H9 (cell line): ENCODE measurements at places on chromosomes 4 and X. TPM values are rescaled to one million over a fixed set of nuclear protein-coding genes. Genes with fewer than 3 reads are reported as not detected.

- no peak for DNase-seq
These were observed 75.6 kb upstream of the RXFP1 start for GRCh38 chr4:158446106-158446505.

DNA sequence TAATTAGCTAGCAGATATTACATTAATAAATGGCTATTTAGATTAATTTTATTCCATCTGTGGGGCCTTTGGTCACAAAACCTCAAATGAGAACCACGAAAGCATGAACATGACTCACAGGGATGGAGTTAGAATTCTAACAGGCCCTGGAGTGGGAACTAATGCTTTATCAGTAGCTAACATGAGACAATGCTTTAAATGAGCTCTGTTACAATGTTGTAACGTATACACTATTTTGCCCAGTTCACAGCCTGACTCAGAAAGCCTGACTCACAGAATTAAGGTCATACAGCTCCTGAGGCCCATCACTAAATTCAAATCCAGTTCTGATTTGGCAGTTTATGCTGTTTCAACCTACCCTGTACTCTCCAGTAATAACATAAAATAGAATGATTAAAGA lies 23.2 kb downstream of the VEGFC start:
- no peak for DNase-seq

GRCh38 chr4:120331486-120332370 lies 265.1 kb upstream of the MAD2L1 start:
- DNase-seq: no peak

GRCh38 chr4:186514271-186514950 lies 41.0 kb downstream of the MTNR1A start:
- no peak for DNase-seq

GRCh38 chr4:153112041-153112441 lies 92.2 kb upstream of the TRIM2 start:
- DNase-seq: no peak

DNA sequence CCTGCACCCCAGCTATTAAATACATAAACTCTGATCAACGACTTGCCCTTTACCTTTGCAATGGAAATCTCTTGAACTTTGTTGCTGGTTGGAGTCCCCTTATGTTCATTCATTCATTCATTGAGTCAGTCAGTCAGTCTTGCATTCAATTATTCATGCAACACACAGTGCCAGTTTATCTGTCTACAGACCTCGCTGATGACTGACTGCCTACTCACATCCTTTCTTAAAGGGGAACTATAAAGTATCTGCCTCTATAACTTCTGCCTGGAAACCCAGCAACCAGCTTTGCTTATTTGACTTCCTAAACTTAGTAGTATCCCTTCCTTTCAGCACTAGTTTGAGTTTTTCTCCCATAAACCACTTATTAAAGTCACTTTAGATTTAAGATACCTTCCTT lies 620.8 kb upstream of the ADGRL3 start:
- DNase-seq: no peak

- no peak for DNase-seq
These were observed 48.1 kb downstream of the WWC2 start for GRCh38 chr4:183147196-183147595.

DNA sequence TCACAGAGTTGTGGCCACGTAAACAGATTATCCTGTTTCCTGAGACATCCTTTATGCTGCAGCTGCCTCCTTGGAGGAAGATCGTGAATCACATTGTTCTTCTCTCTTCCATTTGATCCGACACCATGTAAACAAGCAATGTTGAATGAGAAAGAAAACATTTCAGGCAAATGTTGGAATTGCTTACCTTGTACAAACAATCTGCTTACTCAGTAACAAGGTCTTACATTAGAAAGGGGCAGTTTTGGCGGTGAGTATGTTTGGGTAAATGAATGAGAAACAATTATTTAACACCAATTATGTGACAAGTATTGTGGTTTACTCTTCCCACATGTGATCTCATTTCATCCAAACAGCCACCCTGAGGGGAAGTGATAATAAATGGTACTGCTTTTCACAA lies 637.8 kb downstream of the RAB28 start:
- no peak for DNase-seq

- no peak for DNase-seq
These were observed 7.3 kb upstream of the CLDN2 start for GRCh38 chrX:106912864-106913263.

GRCh38 chr4:561426-561825 lies 14.7 kb downstream of the TMEM271 start:
- no peak for DNase-seq

The HTRA3 gene
- total RNA-seq: 2.9 and 3.0 TPM in 2 replicates

The GBA3 gene
- total RNA-seq: not detected in 2 replicates

The NSUN7 gene
- 15.6 and 15.9 TPM in 2 replicates for total RNA-seq

The ANKRD37 gene
- 3.7 and 5.0 TPM in 2 replicates for total RNA-seq

The ASB5 gene
- not detected in 2 replicates for total RNA-seq

The TCEAL7 gene
- 2.7 and 3.1 TPM in 2 replicates for total RNA-seq

The MTTP gene
- 0.46 and 0.64 TPM in 2 replicates for total RNA-seq

The USO1 gene
- total RNA-seq: 109 and 110 TPM in 2 replicates

The WDR17 gene
- total RNA-seq: 2.0 and 2.6 TPM in 2 replicates

The MAML3 gene
- total RNA-seq: 3.9 and 4.1 TPM in 2 replicates

The PPP2R3B gene
- 63.3 and 72.1 TPM in 2 replicates for total RNA-seq

The CENPVL2 gene
- total RNA-seq: 2.8 TPM in 2 replicates

The REELD1 gene
- not detected in 2 replicates for total RNA-seq

The SULT1E1 gene
- not detected in 2 replicates for total RNA-seq

The BGN gene
- 1.2 and 1.5 TPM in 2 replicates for total RNA-seq

The STPG2 gene
- total RNA-seq: 0.11 and 0.20 TPM in 2 replicates

The GALNTL6 gene
- total RNA-seq: 0.22 TPM in 1 of 2 replicates, not detected in the other

The BEX1 gene
- total RNA-seq: 48.1 and 51.7 TPM in 2 replicates

The NUP62CL gene
- total RNA-seq: 3.9 and 4.3 TPM in 2 replicates
